ENCODE measurements at places on chromosomes 13 and 19.

DNA sequence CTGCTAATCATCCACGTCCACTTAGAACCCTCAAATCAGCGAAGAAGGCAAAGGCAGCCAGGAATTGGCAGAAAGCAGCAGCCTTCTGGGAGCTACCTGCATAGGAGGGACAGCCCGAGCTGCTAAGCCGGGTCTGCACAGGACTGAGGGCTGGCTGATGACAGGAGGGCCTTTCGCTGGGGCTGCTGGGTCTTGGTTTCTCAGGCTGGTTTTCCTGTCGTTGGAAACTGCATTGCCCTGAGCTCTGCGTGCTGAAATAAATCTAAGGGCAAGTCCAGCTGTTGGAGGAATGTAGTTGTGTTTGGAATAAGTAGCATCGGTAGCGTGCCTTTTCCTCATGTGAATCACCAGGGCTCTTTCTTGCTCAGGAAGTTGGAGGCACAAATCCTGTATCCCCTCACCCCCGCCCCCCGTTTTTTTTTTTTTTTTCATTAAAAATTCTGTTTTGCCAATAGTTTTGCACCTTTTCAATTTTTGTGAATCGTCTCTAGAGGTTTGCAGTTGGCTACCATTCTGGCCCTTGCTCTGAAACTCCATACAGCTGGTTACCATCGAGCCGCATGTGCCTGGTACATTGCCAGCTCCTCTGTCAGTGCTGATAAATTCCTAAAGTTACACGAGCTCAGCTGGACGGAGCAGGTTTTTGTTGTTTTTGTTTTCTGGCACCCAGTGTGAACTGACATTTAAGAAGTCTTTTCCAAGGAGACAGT, 193.9 kb upstream of the RNF113B start:
- no peak for DNase-seq

DNA sequence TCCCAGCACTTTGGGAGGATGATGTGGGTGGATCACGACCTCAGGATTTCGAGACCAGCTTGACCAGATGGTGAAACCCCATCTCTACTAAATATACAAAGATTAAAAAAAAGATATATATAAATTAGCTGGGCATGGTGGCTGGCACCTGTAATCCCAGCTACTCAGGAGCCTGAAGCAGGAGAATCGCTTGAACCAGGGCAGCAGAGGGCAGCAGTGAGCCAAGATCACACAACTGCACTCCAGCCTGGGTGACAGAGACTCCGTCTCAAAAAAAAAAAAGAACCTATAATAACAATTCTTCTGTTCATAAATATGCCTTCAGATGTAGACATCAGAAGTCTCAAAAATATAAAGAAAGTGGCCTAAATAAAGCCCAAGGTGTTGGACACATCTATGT, 7.6 kb downstream of the ZNF737 start:
- no peak for DNase-seq

- DNase-seq, result no peak
Measured at GRCh38 chr13:114019367-114019766, 45.5 kb upstream of the C13orf46 start.

DNA sequence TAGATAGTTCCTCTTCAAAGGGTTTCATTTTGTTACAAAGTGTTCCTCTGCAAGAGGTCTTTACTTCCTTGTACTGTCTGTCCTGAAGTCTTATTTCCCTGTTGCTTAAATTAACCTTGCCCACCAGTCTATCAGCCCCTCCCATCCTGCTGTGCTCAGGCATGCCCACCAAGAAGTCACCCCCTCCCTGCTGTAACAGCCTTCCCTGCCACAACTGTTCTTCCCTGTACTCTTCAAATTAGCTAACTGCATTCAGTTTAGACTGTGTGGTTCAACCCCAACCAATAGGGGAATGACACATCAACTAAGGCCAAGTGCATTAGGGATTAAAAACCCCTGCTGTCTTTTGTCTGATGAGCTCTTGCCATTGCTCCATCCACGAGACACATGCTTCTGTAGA, 34.4 kb upstream of the ZNF562 start:
- no peak for DNase-seq

GRCh38 chr13:91203430-91203829, 144.1 kb upstream of the MIR17HG start:
- no peak for DNase-seq

GRCh38 chr13:95115525-95115924, 185.7 kb downstream of the ABCC4 start:
- DNase-seq, result no peak

Data from osteocyte (in vitro differentiated cells).